ENCODE measurements at places on chromosomes 4 and X.

- no peak for DNase-seq
These were observed 35.9 kb downstream of the AFF1 start for GRCh38 chr4:86970447-86971354.

- no peak for DNase-seq
These were observed 11.3 kb downstream of the SLC2A9 start for GRCh38 chr4:10009861-10010500.

- no peak for DNase-seq
These were observed 23.0 kb downstream of the ZNF721 start for GRCh38 chr4:475962-476361.

DNA sequence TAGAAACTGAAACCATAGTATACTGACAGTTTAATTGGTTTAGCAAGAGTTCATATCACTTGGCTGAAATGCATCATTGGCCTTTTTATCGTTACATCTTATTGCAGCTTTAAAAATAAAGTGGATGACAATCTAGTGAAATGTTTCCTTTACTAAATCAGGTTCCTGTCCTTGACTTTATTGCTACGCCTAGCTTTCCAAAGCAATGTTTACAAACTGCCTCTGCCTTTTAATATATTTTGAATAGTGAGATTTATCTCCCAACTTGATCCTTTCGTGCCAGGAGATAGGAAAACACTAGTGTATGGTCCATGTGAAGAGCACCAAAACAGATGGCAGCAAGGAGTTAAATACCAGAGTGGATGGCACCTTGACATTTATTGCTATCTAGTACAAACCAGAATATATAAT is 67.0 kb downstream of the GPC3 start:
- no peak for DNase-seq

GRCh38 chrX:150146271-150146896 is 208.1 kb upstream of the EOLA2 start:
- DNase-seq = no peak

DNA sequence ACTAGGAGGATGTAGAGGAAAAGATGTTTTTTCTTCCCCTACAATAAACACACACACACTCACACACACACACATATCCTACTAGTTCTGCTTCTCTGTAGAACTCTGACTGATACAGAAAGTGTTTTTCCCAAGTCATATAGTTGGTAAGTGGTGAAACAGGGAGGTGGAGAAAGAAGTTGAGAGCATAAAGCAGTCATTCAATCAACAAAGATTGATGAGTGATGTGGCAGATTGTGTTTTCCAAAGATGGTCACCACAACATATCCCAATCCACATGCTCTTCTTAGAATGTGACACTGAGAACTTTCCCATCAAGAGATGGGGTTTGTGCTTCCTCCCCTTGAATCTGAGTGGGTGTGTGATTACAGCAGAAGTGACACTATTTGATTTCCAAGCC is 123.4 kb upstream of the ATP6AP2 start:
- DNase-seq = no peak

- DNase-seq = no peak
These were observed 136.0 kb upstream of the STX18 start for GRCh38 chr4:4677556-4678522.

DNA sequence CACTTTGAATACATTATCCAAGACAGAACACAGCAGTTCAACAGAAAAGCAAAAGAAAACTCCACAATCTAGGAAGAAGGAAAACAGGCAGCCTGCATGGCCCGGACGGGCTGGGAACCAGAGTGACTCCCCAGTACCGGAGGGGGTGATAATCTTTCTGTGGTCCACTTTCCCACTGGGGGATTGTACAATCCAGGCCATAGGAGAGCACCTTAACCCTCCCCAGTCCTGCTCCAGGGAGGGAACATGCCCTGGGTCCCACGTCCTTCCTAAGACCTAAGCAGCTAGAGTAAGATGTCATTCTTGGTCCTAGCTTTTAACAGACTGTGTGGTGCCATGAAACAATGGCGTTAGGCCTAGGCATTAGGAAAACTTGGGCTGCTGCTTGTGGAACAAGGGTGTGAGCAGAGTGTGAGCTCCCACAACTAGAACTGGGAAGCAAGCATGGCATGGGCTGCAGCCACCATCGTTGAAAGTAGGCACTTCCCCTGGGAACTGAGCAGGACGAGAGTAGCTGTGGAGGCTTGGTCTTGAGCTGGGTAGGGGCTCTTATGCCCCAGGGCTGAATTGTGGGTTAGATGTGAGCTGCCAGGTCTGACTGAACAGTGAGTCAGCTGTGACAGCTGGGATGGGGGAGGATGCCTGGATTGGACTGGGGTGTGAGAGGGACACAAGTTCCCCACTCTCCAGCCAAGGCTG is 42.4 kb downstream of the NAT8L start:
- no peak for DNase-seq

- no peak for DNase-seq
These were observed 94.6 kb upstream of the WDR44 start for GRCh38 chrX:118251271-118251670.

DNA sequence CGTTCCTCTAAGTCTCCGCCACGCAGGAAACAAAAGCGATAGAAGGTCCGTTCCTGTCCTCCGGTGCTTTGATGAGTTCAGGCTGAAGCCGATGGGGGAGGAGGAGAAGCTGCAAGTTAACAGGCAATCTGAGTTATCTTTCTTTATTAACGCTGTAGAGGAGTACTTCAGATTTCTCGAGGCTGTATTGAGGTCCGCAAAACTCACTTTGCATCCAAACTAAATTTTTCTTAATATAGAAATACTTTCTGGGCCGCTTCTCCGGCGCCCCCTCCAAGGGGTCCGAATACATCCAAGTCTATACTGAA is 395 bp upstream of the SOWAHB start:
- no peak for DNase-seq

GRCh38 chrX:53071604-53072417 is 10.4 kb upstream of the TSPYL2 start:
- DNase-seq = peak; percentile 42

DNA sequence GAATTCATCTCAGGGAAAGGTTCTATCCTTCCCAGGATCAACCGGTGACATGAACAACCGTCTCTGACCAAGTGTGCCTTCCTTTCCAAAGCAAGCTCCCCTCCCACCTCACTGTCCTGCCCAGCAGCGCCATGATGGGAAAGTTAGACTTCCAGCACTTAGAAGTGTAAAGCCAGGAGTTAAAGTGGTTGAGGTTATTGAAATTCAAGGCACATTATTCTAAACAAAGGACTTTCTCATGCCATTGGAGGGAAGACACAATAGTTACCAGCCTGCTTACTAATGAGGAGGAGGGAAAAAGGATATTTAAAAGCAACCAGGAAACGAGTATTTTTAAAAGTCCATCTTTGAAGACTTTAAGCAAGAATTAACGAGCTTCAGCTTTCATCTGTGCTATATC is 96.8 kb downstream of the NSUN7 start:
- DNase-seq = no peak

DNA sequence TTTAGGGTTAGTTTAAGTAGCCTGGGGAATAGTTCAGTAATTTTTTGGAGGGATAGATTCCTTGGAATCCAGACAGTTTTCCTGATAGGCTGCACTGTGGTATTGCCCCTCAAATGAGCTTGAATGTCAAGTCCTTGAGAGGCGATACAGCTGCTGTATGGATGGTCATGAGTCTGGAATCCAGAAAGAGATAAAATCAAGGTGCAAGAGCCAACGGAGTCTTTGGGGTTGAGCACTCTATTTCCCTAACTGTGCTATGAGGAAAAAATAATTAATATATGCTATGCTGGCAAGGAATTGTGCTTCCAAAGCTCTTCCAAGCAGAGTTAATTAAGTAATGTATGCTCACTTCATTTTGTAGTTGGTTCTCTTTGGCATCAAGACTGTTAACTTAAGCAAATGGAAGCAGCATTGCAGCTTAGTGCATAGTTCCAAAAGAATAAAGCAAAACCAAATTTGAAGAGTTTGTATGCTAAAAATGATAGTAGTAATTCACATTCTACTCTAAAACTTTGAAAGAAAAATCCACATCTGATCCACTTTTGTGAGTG is 48.8 kb downstream of the LIMCH1 start:
- DNase-seq = no peak

- DNase-seq = no peak
These were observed 1877.9 kb upstream of the PCDH7 start for GRCh38 chr4:28842271-28842670.

GRCh38 chrX:118148737-118149136 is 32.1 kb upstream of the KLHL13 start:
- DNase-seq = no peak

DNA sequence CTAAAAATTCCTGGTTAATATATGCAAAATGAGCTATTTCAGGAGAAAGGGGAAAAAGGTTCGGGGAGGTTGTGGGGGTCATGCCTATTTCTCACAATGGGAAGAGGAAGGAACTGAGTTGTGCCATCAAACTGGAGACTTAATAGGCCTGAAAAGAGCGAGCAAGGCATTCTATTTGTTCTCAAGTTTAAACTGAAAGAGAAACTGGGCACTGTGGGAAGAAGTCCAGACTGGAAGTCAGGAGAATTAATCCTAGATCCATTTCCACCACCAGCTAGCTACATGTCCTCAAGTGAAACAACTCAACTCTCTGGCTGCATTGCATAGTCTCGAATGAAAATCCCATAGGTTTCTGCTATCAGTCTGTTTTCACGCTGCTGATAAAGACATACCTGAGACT is 50.6 kb downstream of the PPARGC1A start:
- no peak for DNase-seq

DNA sequence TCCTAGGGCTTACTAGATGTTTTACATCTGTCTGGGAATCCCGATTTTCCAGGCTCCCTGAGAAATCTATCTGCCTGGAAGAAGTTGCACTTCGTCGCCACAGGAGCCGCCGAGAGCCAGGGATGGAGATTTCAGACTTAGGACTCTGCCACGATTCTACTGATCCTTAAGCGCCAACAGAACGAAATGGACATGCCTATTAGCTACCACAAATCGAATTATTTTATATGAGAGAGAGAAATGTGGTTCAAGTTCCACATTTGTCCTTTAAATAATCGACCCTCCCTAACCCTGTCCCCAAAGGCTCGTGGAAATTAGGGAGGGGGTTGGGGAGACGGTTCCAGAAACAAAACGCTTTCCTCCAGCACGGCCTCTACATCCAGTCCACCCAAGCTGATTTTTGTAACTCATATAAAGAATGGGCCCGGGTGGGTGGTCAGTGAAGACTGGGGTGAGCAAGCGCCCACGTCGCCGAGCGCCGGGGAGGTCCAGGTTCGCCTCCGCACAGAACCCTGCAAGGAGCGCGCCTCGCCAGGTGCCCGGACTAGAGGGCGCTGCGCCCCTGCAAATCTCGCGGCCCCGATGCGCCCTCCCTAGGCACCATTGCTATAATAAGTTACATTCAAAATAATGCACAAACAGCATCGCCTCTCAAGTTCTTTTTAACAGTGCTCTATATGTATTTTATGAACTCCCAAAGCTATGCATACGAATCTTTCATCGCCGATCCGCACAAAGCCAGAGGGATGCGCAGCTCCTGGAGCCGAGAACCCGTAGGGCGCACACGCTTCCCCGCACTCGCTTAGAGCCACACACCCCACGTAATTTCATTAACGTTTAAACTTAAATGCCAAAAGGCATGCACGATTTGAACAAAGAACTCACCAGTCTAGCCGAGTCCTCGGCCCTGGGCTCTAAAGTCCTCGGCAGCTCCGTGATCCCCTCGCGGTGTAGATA is 2.1 kb upstream of the FAT1 start:
- DNase-seq = no peak

GRCh38 chrX:148441387-148441786 is 59.0 kb upstream of the AFF2 start:
- no peak for DNase-seq

DNA sequence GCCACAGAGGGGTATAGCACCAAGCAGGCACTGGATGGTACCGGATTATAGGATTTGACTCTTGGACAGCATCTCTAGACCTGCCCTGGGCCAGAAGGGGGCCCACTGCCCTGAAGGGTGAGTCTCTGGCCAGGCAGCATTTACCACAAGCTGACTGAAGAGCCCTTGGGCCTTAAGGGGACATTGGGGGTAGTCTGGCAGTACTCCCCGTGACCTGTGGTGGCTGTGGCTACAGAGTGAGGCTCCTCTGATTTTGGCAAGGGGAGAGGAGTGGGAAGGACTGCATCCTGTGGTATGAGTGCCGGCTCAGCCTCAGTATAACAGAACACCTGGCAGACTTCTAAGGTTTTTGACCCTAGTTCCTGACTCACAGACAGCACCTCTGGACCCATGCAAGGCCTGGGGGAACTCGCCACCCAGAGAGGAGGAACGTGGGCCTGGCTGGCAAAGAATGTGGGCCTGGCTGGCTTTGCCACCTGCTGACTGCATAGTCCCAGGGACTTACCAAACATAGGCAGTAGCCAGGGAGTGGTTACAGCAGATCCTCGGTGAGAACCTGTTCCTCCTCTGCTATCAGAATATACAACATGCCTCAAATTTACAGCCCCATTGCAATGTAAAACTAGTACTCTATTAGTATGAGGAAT is 48.1 kb downstream of the ABCB7 start:
- DNase-seq = no peak

All from activated CD8-positive, alpha-beta memory T cell treated with anti-CD3 and anti-CD28 coated beads for 1 hour (primary cell).